ENCODE measurements at places on chromosomes 1 and 21. TPM values are rescaled to one million over a fixed set of nuclear protein-coding genes. Genes with fewer than 3 reads are reported as not detected.
A peak's percentile ranks its signal among the peaks of the same experiment; 100 is the strongest.

RPL22 gene
- 652 TPM for total RNA-seq

PPFIA4 gene
- 0.93 TPM for total RNA-seq

LIPI gene
- total RNA-seq: not detected

TDRD5 gene
- not detected for total RNA-seq

CYP4A22 gene
- total RNA-seq: not detected

CYYR1 gene
- not detected for total RNA-seq

HSF2BP gene
- 0.59 TPM for total RNA-seq

GNG12 gene
- not detected for total RNA-seq

GRIK3 gene
- total RNA-seq: not detected

XCL2 gene
- total RNA-seq: not detected

CHIA gene
- not detected for total RNA-seq

DNA sequence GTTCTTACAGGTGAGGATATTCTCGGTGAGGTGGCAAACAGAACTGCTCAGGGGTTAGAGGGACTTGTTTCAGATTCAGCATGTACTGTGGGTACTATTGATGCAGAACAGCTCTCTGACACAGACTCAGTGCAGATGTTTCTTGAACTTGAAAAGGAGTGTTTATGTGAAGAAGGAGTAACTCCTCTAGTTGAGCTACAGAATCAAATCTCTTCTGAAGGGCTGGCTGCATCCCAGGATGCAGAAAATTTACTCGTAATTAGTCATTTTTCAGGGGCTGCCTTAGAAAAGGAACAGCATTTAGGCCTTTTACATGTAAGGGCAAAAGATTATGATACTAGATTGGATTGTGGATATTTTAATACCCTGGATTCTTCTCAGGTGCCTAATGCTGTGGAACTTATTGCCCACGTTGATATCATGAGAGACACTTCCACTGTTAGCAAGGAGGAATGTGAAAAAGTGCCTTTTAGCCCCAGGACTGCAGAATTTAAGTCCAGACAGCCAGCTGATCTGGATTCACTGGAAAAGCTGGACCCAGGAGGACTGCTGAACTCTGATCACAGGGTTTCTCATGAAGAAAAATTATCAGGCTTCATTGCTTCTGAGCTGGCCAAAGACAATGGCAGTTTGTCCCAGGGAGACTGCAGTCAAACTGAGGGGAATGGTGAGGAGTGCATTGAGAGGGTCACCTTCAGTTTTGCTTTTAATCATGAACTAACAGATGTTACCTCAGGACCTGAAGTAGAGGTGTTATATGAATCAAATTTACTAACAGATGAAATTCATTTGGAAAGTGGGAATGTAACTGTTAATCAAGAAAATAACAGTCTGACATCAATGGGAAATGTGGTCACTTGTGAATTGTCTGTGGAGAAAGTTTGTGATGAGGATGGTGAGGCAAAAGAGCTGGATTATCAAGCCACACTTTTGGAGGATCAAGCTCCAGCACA is 79.6 kb upstream of the BMP8A start:
- no peaks in the 10 kb centered on the region for H3K27me3 ChIP-seq
- H3K36me3 ChIP-seq: peaks cover 31% of the 10 kb centered on the region
- no peak overlapping the region for H3K27ac ChIP-seq
- peaks cover 38% of the 10 kb centered on the region for H3K4me1 ChIP-seq
- H3K4me3 ChIP-seq: no peak overlapping the region

GRCh38 chr1:101683561-101683960 is 313.2 kb downstream of the OLFM3 start:
- DNase-seq: no peak
- H3K4me1 ChIP-seq: no peaks in the 10 kb centered on the region
- H3K36me3 ChIP-seq: no peaks in the 10 kb centered on the region
- H3K4me3 ChIP-seq: no peak overlapping the region

- no peak for DNase-seq
- no peak overlapping the region for H3K27ac ChIP-seq
- H3K36me3 ChIP-seq: no peaks in the 10 kb centered on the region
- H3K4me3 ChIP-seq: no peak overlapping the region
Measured at GRCh38 chr1:118588566-118588965, 399.6 kb downstream of the TBX15 start.

DNA sequence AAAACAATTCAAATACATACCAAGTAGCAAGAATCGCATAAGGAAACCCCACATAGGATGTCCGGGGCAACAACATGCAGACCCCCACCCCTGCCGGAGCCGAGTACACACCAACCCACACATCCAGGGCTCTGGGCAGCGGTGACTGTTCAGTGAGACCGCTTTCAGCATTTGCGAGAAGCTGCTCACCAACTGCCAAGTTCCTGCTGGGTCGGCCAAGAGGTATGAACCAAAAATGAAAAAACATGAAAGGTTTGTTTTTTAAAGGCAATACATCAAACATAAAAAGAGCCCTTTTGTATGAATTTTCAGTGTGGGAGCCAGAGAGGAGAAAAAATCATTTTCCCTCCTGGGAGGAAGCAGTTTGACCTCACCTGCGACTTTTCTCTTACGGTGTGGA is 92.3 kb downstream of the SIM2 start:
- H3K27me3 ChIP-seq: no peaks in the 10 kb centered on the region
- H3K4me3 ChIP-seq: no peak overlapping the region
- no peak for DNase-seq

DNA sequence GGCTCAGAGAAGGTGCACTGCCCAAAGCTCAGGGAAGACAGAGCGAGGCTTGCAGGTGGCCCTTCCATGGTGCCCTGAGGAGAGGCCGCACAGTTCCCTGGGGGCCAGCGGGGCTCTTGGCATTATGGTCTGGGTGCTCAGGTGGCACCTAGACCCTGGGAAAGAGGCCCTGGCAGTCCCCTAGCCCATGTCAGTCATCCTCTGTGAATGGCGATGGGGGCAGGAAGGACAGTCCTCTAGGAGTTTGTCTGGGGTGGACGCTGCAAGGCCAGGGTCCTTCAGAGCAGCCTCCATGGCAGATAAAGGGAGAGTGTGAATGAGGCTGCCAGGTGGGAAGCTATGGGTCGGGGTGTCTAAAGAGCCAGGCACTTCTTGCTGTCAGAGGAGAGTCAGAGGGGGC is 345.9 kb upstream of the VAMP3 start:
- H3K36me3 ChIP-seq: no peaks in the 10 kb centered on the region
- no peak overlapping the region for H3K27ac ChIP-seq
- H3K27me3 ChIP-seq: peaks cover 2% of the 10 kb centered on the region
- no peak overlapping the region for H3K4me3 ChIP-seq
- H3K4me1 ChIP-seq: no peaks in the 10 kb centered on the region
- DNase-seq: no peak

GRCh38 chr1:210697185-210697584 is 368.5 kb downstream of the HHAT start:
- H3K27me3 ChIP-seq: no peaks in the 10 kb centered on the region
- no peaks in the 10 kb centered on the region for H3K36me3 ChIP-seq
- H3K4me3 ChIP-seq: no peak overlapping the region
- H3K4me1 ChIP-seq: peaks cover 2% of the 10 kb centered on the region
- no peak overlapping the region for H3K27ac ChIP-seq
- DNase-seq: no peak

DNA sequence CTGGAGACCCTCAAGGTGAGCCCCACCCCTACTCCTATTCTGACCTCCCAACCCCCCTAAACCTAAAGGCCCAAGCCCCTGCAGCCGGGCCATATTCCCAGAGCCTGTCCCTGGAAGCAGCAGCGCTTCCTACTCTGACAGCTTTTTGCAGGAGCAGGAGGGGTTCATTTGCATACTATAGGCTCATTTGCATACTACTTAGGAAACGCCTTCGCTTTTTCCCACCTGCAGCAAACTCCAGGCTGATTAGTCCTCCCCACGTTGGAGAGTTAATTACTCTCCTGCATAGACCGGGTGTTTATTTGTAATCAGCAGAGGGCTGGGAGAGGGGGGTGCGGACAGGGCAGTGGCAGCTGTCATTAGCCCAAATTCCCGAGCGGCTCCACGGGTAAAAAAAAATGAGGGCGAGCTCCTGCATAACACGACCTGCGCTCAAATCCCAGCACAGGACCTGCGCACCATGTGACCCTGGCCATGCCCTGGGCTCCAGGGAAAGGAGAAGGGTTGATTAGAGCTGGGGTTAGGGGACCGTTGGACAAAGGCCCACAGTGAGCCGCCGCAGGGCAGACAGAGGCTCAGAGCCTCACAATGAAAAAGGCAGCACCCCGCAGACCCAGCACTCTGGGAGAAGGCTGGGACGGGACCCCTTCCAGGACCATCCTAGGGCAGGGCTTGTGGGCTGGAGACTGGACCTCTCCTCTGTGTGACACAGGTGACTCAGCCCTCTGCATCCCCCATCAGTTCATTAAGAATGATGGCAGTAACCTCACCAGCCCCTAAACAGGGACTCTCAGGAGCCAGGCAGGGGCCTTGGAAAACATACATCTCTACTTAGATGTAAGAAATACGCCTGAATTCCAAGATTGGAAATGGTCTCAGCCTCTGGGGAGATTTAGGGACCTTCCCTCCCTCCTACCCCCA is 9.9 kb upstream of the C1QA start:
- no peaks in the 10 kb centered on the region for H3K4me1 ChIP-seq
- H3K27ac ChIP-seq: no peak overlapping the region
- no peaks in the 10 kb centered on the region for H3K36me3 ChIP-seq
- peaks cover 20% of the 10 kb centered on the region for H3K27me3 ChIP-seq
- no peak overlapping the region for H3K4me3 ChIP-seq
- DNase-seq: no peak

GRCh38 chr1:26317612-26318337 is at the start of gene CD52:
Gene CD52 (plus strand): TSS chr1:26317958. CDS start chr1:26318018, 60 bp downstream.
- peaks cover 68% of the 10 kb centered on the region for H3K4me1 ChIP-seq
- H3K36me3 ChIP-seq: peaks cover 36% of the 10 kb centered on the region
- H3K27me3 ChIP-seq: no peaks in the 10 kb centered on the region
- peak within 1 kb of the TSS; percentile 99 for H3K4me3 ChIP-seq

DNA sequence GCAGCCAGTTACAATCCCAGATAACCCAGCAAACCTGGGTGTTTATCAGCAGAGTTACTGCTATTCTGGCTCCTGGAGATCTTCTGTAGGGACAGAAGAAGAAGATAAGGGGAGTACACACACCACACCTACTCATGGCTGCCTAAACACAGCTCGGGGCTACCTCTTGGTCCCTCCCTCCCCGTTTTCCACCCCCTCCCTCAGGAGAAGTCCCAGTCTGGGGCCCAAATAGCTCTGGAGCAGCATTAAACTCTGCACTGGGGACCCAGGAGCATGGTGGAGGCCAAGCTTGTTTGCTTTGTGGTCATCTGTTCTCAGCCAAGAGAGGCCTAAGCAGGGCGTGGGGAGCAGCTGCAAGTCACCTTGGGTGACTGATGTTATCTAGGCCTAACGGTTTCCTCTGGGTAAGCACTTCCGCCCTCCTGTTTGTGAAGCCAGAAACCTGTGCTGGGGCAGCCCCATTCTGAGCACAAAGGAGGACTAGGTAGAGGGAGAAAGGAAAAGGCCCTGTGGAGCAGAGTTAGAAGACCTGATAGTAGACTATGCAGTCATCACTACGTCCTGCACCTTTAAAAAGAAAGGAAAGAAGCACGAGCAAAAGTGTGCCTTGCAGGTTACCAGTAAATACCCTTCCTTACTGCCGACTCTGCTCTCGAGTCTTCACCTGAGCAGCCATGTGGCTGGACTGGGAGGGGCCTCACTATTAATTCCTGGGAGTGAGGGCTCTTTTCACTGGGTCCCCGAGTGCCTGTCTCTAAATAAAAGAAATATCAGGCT is 2.0 kb upstream of the RCSD1 start:
- peak; percentile 70 for DNase-seq
- H3K36me3 ChIP-seq: no peaks in the 10 kb centered on the region
- peaks cover 54% of the 10 kb centered on the region for H3K4me1 ChIP-seq
- H3K27me3 ChIP-seq: no peaks in the 10 kb centered on the region

DNA sequence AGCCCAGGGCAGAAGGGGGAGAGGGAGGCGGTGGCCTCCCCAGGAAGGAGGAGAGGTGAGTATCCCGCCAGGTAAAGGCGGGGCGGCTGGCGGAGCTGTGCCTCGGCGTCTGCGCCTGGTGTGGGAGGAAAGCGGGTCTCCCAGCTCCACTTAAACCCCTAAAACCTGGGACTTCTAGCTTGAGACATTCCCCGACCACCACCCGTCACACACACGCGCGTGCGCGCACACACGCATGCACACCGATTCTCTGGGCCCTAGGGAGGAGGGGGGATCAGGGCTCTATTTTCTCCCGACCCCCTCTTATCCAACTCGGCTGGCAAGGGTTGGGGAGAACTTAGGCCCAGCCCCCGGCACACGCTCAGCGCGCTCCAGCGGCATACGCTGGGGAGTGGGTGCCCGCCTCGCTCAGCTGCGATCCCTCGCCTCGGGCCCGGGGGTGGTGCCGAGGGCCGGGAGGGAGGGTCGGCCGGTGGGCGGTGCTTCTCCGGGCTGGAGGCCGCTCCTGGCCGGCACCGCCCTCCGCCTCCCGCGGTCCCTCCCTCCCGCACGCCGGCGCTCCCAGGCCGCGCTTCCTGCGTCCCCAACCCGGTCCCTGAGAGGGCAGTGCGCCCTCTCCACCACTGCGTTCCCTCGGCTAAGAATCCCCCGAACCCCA is at the start of gene TMEM51:
TSS of gene TMEM51 (plus strand) at position 564 of the 658 bp plus-strand sequence. CDS start 61,341 bp downstream, outside the sequence.
- peak within 1 kb of the TSS; percentile 25 for H3K4me3 ChIP-seq
- peaks cover 35% of the 10 kb centered on the region for H3K27me3 ChIP-seq
- no peak within 1 kb of the TSS for H3K27ac ChIP-seq
- no peaks in the 10 kb centered on the region for H3K36me3 ChIP-seq
- no peak for DNase-seq
- H3K4me1 ChIP-seq: peaks cover 26% of the 10 kb centered on the region

DNA sequence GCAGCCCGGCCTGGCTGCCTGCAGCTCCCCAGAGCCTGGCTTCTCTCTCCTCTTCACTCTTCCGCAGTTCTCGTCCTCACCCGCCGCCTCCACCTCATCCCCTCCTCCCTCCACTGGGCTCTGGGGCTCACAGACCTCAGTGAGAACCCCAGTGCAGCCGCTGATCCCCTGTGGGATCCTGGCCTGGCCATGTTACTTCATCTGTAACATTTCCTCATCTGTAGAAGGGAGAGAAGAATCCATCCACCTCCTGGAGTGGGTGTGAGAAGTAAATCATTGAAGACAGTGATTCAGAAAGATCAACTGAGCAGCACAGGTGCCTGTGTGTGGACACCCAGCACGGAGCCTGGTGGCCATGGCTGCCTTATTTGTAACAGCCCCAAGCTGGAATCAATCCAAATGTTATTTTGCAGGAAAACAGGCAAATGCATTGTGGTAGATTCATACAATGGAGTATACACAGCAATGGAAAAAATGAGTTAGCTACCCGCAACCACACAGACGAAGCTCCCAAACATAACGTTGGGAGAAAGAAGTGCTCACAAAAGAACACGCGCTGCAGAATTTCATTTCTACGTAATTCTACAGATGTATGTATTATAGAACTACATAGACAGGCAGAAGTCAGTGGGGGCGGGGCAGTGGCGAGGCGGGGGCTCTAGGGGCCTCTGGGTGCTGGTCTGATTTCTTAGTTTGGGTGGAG is 8.7 kb downstream of the LAPTM5 start:
- H3K27ac ChIP-seq: peak overlapping the region; percentile 97
- peak overlapping the region; percentile 34 for H3K4me3 ChIP-seq
- no peaks in the 10 kb centered on the region for H3K27me3 ChIP-seq
- peaks cover 44% of the 10 kb centered on the region for H3K36me3 ChIP-seq
- peak; percentile 56 for DNase-seq

- H3K36me3 ChIP-seq: no peaks in the 10 kb centered on the region
- H3K27me3 ChIP-seq: no peaks in the 10 kb centered on the region
- H3K4me1 ChIP-seq: peaks cover 11% of the 10 kb centered on the region
- no peak overlapping the region for H3K27ac ChIP-seq
- no peak overlapping the region for H3K4me3 ChIP-seq
Measured at GRCh38 chr1:41876576-41877445, 41.9 kb downstream of the HIVEP3 start.
